ENCODE measurements at places on chromosomes 1 and 21. TPM values are rescaled to one million over a fixed set of nuclear protein-coding genes. Genes with fewer than 3 reads are reported as not detected.

DNA sequence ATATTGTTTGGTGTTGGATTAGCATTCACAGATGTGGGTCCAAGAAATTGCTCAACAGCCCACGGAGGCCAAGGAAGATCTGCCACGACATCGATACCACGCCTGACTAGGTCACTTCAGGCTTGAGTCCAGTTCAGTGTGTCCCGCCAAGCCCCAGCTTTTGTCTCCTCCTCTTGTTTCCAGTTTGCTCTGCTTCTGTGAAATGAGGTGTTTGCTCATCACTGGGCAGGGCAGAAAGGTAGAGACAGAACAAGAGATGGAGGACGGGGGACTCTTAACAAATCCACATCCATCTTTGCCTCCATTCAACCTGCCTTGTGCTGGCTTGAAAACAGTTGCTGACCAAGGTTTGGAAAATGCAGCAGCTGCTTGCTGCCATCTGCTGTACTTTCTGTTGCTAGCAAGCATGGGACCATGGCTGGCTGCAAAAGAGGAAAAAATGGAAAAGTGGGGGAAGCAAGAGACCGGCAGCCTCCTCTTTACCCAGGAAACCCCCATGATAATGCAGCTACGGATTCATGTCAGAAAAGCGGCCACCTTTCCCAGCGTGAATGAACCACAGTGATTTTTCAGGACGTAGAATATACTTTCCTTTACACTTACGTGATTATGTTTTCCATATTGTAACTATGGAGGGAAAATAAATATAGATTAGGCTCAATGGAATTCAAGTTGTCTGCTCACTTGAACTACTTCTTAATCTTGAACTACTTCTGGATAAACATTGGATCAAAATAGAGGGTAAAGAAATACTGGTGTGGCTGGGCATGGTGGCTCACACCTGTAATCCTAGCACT is 80.2 kb upstream of the GREM2 start:
- peak; percentile 67 for DNase-seq

GRCh38 chr1:231385416-231385748 is 36.7 kb downstream of the EGLN1 start:
- peak; percentile 24 for DNase-seq

GRCh38 chr1:115073298-115074087 is 15.8 kb downstream of the TSPAN2 start:
- no peak for DNase-seq

DNA sequence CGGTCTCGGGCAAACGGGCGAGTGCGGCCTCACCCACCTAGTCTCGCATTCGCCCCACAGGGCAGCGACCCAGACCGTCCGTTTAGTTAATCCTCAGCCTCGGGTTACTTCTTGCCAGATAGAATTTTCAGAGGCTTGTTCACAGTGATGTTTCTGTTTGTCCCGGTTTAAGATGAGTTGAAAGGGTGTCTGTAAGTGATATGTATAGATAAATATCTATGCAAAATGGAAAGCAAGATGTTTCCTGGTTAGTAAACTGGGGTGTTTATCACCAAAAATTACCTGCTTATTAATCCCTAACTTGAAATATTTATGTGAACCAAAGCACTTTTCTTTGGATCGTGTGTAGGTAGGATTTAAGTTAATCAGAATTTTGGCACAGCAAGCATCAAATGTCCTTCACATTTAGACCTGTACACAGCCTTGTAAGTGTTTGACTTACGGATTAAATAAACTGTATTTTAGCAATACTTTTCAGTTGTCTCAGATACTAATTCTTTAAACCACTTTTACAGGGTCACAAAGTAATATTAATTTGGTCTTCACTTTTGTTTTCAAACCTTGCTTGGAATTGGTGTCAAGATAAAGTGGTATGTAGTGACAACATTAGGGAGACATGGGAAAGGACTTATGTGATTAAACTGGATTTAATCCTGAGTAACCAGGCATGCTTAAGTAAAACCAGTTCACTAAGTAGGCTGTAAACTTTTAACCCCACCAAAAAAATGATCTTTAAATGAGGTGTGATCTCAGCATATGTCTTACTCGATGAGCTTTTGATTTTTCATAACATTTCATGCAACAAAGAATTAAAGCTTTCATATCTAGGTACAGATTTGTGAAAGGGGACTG is 914 bp downstream of the ZNF326 start:
- DNase-seq, result peak; percentile 4

GRCh38 chr1:41380195-41380594 is 19.0 kb downstream of the FOXO6 start:
- DNase-seq, result no peak

DNA sequence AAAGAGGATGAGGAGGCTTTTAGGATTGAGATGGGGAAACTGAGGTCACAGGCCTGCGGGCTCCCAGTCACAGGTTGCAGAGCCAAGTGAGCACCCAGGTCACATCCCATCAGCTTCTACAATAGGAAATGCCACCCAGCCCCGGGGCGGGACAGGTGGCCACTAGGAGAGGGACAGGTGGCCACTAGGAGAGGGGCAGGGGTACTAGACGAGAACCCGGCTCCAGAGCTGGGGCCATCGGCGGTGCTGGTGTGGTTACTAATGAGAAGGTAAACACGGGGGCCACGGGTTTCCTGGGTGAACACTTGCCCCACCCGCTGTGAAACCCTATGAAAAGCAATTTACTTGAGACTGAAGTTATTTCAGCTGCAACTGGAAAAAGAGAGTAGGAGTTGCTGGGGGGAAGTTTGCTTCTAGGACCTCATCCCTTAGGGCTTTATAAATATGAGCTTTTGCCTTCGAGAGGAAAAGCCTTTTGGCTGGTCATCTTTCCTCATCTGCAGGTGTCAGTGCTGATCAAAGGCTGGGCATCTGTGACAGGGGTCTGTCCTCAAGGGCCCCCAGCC is 52.5 kb downstream of the MRPL37 start:
- peak; percentile 43 for DNase-seq

ST6GALNAC3 gene
- total RNA-seq, result 1.8 TPM

NES gene
- total RNA-seq, result 60.4 TPM

PERM1 gene
- not detected for total RNA-seq

Measured in A172 (cell line).